ENCODE measurements at places on chromosomes 2 and 18. TPM values are rescaled to one million over a fixed set of nuclear protein-coding genes. Genes with fewer than 3 reads are reported as not detected.

FBXO48 gene
- 2.9 TPM for total RNA-seq

DNA sequence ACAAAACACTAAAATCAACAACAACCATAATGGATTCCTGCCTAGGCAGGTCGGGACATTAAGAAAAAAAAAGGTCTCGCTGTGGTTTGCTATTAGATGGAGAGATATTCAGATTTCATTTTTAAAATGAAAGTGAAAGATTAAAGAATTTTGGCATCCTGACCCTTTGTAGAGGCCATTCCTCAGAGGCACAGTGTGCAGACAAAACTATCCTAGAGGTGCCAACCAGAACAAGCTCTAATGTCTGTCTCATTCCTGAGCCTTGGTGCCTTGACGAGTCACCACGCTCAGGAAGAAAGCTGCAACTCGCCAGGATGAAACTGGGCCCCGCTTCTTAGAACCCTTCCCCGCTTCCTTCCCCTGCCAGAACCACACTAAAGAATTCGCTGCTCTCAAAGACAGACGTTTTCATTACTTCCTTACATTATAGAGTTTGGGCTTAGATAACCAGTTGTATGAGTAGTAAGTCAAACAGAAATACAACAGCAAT lies 156.0 kb downstream of the TGIF1 start:
- DNase-seq = peak; percentile 19

RFTN2 gene
- 8.2 TPM for total RNA-seq

- no peak for DNase-seq
These were observed 33.4 kb downstream of the FBXO36 start for GRCh38 chr2:229955663-229956062.

GRCh38 chr2:233991196-233991595 lies 59.3 kb upstream of the SPP2 start:
- no peak for DNase-seq

DNA sequence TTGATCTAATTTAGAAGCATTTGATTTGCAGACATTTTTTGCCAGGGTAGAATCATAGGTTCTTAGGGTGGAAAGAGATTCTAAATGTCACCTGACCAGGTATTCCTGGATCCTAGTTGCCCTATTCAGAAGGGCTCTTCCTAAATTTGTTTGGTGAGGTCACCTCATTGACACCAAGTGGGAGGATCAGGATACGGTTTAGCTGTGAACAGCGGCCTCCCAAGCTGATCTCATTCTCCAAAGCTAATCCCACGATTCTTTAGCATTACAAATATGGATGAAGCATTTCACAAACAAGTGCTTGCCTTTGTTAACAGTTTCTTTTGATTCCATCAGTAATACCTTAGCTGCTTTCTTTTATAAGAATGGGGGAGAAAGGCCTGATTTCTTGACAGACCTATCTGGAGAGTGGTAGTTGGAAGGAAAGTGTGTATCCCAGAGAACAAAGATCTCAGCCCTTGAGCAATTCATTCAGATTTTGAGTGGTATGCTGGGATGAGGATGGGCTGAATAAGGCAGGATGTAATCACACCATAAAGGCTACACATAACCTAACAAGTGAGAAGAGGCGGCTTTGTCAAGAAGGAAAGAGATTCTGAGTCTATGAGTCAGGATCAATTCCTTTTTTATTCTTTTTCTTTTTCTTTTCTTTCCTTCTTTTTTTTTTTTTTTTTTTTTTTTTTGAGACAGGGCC lies 16.6 kb downstream of the KCTD1 start:
- DNase-seq = peak; percentile 18

GRCh38 chr2:189116087-189116486 lies 63.5 kb downstream of the COL5A2 start:
- no peak for DNase-seq

RESP18 gene
- total RNA-seq = not detected

PRSS56 gene
- not detected for total RNA-seq

- no peak for DNase-seq
These were observed 35.0 kb downstream of the ADD2 start for GRCh38 chr2:70732766-70733645.

PPM1B gene
- total RNA-seq = 57.6 TPM

DNA sequence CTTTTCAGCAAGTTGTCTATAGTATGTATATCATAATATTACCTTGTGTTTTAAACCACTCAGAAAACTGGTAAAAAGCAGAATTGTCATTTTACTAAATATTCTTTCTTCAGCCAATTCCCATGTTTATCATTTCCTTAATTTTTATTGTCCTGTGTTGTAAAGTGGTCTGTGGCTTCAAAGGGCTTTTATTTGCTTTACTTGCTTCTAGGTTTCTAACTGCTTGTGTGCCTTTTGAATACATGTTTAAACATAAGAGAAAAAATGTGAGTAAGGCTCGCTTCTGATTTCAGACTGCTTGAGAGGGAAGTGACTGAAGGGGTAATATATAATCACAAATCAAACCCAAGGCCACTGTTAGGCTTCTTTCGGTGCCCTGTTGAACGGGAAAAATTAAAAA lies 407.5 kb upstream of the NRP2 start:
- DNase-seq = no peak

All from neural progenitor cell (in vitro differentiated cells).